Fibroblast of pulmonary artery (primary cell): ENCODE measurements at places on chromosomes 3 and 15.

- peak; percentile 26 for DNase-seq
These were observed 3.1 kb upstream of the EXOG start for GRCh38 chr3:38493031-38493430.

DNA sequence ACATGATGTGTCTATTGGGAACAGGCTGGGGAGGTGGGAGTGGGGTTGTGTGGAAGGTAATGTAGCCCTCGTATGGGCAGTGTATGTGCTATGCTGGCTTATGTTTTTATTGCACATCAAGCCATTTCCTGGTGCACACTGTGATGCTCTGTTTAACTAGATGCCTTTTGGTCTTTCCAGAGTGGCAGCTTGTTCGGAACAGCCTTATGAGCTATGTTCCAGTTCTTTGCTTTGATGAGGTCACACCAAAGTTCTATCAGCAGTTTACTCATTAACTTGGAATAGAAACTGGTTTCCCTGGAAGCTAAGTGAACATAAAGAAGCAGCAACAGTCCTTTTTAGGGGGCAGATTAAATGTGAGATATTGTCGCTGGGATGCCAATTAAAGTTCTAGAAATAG lies 133.9 kb downstream of the DIPK2A start:
- no peak for DNase-seq

GRCh38 chr3:113055201-113055600 lies 64.4 kb downstream of the GTPBP8 start:
- DNase-seq: no peak

GRCh38 chr15:100902436-100903167 lies 16.6 kb upstream of the LRRK1 start:
- DNase-seq: peak; percentile 97

- peak; percentile 8 for DNase-seq
These were observed 98.3 kb downstream of the ANO10 start for GRCh38 chr3:43523454-43524053.

GRCh38 chr15:58065445-58066041 lies at the start of gene ALDH1A2:
TSS of gene ALDH1A2 (minus strand) at chr15:58065711. CDS start at chr15:58065650, 61 bp downstream.
- DNase-seq: no peak

GRCh38 chr3:172135820-172136219 lies 96.4 kb downstream of the FNDC3B start:
- DNase-seq: peak; percentile 83

- DNase-seq: peak; percentile 74
These were observed 19.9 kb downstream of the IQGAP1 start for GRCh38 chr15:90407871-90408317.

DNA sequence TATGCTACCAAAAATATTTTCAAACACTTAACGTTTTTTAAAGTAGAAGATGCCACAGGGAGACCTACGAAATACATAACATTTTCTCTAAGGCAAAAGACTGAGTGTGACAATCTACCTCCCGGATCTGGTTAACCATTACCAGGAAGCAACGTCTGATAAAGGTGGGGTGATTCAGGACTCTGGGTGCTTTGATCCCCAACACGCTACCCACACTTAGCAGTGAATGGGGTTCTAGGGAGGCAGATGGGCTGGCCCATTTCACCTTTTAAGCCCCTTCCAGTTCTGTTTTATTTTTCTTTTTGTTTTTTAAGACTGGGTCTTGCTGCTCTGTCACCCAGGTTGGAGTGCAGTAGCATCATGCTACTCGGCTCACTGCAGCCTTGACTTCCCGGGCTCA lies 39.5 kb downstream of the EIF4E3 start:
- no peak for DNase-seq

- DNase-seq: no peak
These were observed 21.4 kb downstream of the PSTPIP1 start for GRCh38 chr15:77016321-77016695.

DNA sequence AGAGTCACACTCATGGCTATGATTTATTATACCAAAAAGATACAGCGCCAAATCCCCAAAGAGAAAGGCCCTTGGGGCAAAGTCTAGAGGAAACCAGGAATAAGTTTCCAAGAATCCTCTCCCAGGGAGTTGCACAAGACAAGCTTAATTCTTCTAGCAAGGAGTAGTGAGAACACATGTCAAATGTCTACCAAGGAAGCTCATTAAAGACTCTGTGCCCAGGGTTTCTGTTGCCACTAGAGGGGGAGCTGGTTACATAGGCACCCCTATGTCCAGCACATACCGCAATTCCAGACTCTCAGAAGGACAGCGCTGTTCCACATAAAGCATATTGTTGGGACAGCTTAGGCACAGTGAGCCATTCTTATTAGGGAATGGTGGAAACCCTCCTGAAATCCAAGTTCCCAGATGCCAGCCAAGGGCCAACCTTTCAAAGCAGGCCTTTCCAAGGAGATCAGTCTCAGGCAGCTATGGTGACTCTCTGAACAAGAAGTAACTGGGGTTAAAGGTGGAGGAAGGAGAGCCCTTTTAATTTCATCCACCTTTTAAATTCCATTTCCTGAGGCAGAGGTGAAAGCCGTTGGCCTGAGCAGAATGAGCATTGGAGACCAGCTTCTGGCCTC lies 194.2 kb downstream of the UACA start:
- peak; percentile 74 for DNase-seq

DNA sequence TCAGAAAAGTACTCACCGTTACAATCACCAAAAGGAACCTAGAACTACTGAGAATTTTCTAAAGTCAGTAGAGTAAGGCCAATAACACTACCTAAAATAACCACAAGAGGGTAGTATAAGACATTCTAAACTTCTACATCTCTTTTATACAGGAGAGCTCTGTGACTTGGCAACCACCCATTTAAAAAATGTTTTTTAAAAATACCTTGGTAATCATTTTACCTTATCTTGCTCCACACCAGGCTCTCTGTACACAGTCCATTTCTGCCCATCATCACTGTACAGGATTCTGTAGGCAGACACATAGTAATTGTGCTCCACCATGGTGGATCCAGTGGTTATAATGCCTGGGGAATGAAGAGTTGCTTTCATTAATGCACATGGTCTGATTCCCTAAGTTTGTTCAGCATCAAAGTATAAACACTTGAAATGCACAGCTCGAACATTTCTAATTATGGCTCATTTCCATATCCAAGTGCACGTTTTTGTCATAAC lies 54.5 kb downstream of the ST3GAL6 start:
- DNase-seq: peak; percentile 80

GRCh38 chr3:30631243-30631904 lies 25.0 kb downstream of the TGFBR2 start:
- DNase-seq: peak; percentile 55

GRCh38 chr3:190710723-190711122 lies 151.8 kb downstream of the GMNC start:
- DNase-seq: no peak

GRCh38 chr3:48297111-48297810 lies 36.2 kb downstream of the SPINK8 start:
- DNase-seq: no peak

DNA sequence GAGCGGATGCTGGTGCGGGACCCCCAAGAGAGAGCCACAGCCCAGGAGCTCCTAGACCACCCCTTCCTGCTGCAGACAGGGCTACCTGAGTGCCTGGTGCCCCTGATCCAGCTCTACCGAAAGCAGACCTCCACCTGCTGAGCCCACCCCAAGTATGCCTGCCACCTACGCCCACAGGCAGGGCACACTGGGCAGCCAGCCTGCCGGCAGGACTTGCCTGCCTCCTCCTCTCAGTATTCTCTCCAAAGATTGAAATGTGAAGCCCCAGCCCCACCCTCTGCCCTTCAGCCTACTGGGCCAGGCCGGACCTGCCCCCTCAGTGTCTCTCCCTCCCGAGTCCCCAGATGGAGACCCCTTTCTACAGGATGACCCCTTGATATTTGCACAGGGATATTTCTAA lies 6.9 kb downstream of the ANKRD63 start:
- no peak for DNase-seq
